ENCODE measurements at places on chromosomes 3 and 15.

DNA sequence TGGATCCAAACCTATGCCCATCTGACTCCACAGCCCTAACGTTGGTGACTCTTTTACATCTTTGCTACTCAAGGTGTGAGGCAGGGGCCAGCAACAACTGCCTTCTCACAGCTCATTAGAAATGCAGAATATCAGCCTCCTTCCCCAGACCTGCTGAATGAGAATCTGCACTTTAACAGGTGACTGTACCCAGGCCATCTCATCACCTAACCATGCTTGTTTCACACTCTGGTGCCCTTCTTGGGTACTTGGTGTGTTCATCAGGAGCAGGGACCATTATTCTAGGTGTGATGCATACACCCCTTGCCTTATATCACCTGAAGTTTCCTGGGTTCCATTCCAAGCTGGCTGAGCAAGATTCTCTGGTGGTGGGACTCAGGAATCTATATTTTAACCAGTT is 196.3 kb upstream of the LMCD1 start:
- no peak for DNase-seq

- no peak for DNase-seq
Measured at GRCh38 chr3:119069725-119070124, 35.1 kb upstream of the IGSF11 start.

GRCh38 chr15:43958861-43959330 is 132.1 kb downstream of the WDR76 start:
- DNase-seq: no peak

DNA sequence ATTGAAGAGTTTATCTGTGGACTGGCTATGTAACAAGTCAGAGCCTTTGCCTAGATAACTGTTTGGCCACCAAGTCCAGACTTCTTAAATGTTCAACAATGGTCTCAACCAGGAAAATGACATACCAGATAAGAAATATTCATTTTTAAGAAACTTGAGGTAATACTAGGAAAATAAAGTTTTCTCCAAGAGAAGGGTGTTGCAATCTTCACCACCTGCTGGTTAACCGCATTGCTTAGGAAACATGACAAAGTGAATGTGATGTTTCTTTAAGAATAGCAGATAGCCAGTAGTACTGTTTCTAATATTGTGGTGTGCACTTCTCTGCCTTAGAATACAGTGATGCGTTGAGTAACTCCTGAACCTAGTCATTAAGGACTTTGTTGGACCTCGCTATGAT is 321.5 kb upstream of the CADM2 start:
- DNase-seq: no peak

- DNase-seq: no peak
Measured at GRCh38 chr3:179871782-179872181, 165.0 kb downstream of the PEX5L start.
